ENCODE measurements at places on chromosomes 1 and 21. TPM values are rescaled to one million over a fixed set of nuclear protein-coding genes. Genes with fewer than 3 reads are reported as not detected.

IFNLR1 gene
- total RNA-seq: 0.32 TPM

NME7 gene
- 4.9 TPM for total RNA-seq

C8A gene
- total RNA-seq: 0.21 TPM

CFHR3 gene
- total RNA-seq: not detected

FCRLA gene
- not detected for total RNA-seq

RNU1-2 gene
- total RNA-seq: under 0.01 TPM

SH2D5 gene
- not detected for total RNA-seq

DNA sequence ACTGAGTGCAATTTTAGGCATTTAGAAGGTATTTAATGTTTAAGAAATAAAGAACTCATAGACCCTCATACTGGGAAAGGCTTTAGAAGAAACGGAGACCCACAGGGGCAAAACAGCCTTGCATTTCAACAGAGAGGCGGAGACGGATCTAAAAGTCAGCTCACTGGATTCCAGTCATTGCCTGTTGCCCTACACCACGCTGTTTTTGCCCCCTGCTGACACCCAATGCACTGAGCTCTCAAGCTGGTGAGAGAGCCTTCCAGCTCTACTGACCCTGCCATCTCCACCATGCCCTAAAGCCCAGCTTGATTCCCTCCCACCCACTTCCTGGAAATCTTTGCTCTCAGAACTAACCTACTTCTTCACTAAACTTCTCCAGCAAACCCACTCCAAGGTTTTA, 7.2 kb upstream of the TRAF3IP3 start:
- DNase-seq: no peak
- H3K27ac ChIP-seq: no peak overlapping the region
- H3K4me3 ChIP-seq: no peak overlapping the region
- H3K27me3 ChIP-seq: no peaks in the 10 kb centered on the region
- H3K36me3 ChIP-seq: no peaks in the 10 kb centered on the region

- no peak for DNase-seq
- no peaks in the 10 kb centered on the region for H3K4me1 ChIP-seq
- H3K27ac ChIP-seq: no peak overlapping the region
These were observed 91.1 kb downstream of the EPHB2 start for GRCh38 chr1:22801761-22802160.

DNA sequence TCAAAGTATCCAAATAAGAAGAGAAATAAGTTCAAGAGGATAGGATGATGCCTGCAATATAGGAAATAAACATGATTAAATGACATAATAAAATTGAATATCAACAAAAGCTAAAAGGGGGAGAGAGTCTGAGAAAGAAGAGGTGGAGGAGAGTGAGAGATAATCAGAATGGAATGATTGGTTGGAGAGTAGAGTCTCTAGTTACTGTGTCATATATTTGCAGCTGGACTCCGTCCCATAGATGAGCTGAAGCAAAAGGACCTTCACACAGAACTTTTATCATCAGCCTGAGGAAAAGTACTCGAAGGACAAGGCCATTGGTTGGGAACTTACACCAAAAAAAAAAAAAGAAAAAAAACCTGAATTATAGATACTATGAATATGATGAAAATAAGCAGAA, 22.8 kb upstream of the S100A2 start:
- no peak overlapping the region for H3K4me3 ChIP-seq
- H3K27me3 ChIP-seq: no peaks in the 10 kb centered on the region
- no peaks in the 10 kb centered on the region for H3K4me1 ChIP-seq
- no peaks in the 10 kb centered on the region for H3K36me3 ChIP-seq
- DNase-seq: no peak
- H3K27ac ChIP-seq: no peak overlapping the region

DNA sequence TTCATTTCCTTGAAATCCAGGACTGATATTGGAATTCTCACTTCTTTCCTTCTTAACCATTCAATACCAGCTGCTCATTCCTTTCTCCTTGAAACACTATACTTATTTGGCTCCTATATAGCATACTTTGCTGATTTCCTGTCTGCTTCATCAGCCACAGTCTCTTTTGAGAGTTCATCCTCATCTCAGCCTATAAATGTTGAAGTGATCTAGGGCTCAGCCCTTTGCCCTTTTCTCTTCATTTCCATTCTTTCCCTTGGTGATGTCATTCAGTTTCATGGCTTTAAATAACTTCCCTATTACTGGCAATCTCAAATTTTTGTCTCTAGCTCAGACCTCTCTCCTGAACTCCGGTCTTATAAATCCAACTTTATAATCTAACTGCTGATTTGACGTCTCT, 24.1 kb upstream of the RABGAP1L start:
- H3K4me3 ChIP-seq: no peak overlapping the region
- H3K27ac ChIP-seq: no peak overlapping the region
- no peaks in the 10 kb centered on the region for H3K27me3 ChIP-seq
- no peaks in the 10 kb centered on the region for H3K4me1 ChIP-seq

- H3K4me1 ChIP-seq: peaks cover 3% of the 10 kb centered on the region
- DNase-seq: no peak
- H3K27me3 ChIP-seq: peaks cover 7% of the 10 kb centered on the region
- H3K36me3 ChIP-seq: no peaks in the 10 kb centered on the region
These were observed 685 bp downstream of the RIMKLA start for GRCh38 chr1:42381280-42381673.

DNA sequence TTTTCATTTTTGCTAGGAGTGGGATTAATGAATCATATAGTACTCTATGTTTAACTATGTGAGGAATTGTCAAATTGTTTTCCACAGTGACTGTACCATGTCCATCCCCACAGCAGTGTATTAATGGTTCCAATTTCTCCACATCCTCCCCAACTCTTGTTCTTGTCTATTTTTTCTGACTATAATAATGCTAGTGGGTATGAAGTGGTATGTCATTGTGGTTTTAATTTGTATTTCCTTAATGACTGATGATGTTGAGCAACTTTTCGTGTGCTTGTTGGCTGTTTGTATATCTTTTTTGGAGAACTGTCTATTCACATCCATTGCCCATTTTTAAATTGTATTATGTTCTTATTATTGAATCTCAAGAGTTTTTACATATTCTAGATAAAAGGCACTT, 10.0 kb upstream of the KPRP start:
- no peaks in the 10 kb centered on the region for H3K27me3 ChIP-seq
- no peak overlapping the region for H3K27ac ChIP-seq
- no peaks in the 10 kb centered on the region for H3K36me3 ChIP-seq
- DNase-seq: no peak
- H3K4me3 ChIP-seq: no peak overlapping the region
- H3K4me1 ChIP-seq: no peaks in the 10 kb centered on the region

DNA sequence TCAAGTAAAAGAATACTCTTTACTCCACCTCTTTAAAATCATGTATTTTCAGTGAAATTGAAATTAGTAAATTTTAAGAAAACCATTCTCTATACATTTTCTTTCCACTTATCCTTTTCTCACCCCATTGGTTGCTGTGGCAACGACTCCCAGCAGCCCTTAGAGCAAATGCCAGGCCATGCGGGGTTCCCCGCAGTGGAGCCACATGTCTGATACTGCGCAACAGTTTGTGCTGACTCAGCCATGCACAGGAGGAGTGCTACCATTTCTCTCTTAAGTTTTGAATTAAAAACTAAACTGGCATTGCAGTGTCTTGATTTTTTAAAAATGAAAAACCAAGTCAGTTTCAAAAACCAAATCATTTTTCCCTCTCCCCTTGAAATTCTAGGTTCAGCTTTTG, 214.1 kb upstream of the L1TD1 start:
- no peaks in the 10 kb centered on the region for H3K27me3 ChIP-seq
- H3K4me1 ChIP-seq: no peaks in the 10 kb centered on the region

DNA sequence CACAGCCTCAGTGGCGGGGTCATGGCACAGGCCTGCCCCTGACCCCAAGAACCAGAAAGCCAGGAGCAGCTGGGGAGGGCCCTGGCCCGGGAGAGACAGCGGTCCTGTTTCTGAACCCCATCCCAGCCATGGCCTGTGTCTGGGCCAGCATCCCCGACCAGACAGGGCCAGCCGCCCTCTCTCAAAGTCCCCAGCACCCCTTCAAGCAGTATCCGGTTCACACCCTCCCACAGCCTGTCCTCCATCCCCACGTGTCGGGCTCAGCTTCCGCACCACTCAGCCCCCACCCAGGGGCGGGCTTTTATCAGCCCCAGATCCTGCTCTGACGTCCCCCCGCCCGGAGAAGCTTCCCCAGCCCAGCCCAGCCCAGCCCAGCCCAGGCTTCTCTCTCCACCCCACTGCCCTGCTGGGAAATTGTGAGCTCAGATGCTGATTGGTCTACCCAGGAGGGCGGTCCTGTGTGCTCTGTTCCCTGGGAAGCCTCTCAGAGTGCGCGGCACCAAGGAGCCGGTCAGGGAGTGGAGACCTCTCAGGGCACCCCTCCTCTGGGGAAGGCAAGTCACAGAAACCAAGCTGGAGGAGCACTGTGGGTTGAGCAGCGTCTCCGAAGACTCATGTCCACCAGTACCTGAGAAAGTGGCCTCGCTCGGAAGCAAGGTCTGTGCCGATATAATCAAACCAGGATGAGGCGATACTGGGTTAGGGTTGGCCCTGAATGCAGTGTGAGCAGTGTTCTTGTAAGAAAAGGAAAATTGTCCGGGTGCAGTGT, 4.7 kb upstream of the FAAP20 start:
- no peaks in the 10 kb centered on the region for H3K36me3 ChIP-seq
- no peaks in the 10 kb centered on the region for H3K27me3 ChIP-seq
- H3K27ac ChIP-seq: peak overlapping the region; percentile 90
- H3K4me1 ChIP-seq: peaks cover 12% of the 10 kb centered on the region
- peak overlapping the region; percentile 60 for H3K4me3 ChIP-seq

DNA sequence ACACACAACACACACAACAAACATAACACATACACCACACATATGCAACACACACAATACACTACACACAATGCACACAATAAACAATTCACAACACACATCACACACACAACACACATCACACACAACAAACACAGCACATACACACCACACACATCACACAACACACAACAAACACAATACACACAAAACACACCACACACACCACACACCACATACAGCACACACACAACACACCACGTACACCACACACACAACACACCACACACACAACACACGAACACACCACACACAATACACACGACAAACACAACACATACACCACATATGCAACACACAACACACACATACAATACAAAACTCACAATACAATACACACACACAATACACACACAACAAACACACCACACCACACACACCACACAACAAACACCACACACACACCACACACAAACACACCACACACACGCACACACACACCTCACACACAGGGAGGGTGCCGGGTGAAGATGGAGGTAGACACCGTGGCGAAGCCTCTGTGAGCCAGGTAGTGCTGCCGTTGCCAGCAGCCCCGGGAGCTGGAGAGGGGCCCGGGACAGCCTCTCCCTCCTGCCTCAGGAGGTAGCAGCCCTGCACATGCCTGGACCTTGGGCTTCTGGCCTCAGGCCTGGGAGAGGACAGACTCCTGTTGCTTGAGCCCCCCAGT, 30.4 kb upstream of the C1orf174 start:
- DNase-seq: no peak
- H3K27me3 ChIP-seq: no peaks in the 10 kb centered on the region
- H3K4me1 ChIP-seq: no peaks in the 10 kb centered on the region
- H3K36me3 ChIP-seq: no peaks in the 10 kb centered on the region

DNA sequence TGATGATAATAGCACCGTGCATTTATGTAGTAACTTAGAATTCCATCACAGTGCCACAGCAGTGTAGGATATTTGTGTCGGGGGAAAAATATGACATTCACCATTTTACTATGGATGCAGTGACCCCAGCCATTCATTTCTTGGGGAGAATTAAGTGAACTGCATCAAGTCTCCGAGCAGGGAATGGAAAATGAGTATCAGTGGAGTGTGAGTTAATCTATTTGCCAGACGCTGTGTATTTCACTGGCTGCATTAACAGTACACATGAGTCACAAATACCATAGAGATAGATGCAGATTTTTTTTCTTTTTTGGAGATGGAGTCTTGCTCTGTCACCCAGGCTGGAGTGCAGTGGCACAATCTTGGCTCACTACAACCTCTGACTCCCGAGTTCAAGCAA, 33.8 kb upstream of the SLC45A1 start:
- H3K4me1 ChIP-seq: no peaks in the 10 kb centered on the region
- no peak overlapping the region for H3K27ac ChIP-seq
- H3K4me3 ChIP-seq: no peak overlapping the region
- H3K27me3 ChIP-seq: no peaks in the 10 kb centered on the region

GRCh38 chr1:178973652-178974101, 52.0 kb upstream of the FAM20B start:
- H3K36me3 ChIP-seq: no peaks in the 10 kb centered on the region
- H3K4me3 ChIP-seq: no peak overlapping the region
- H3K27ac ChIP-seq: no peak overlapping the region
- H3K27me3 ChIP-seq: no peaks in the 10 kb centered on the region
- no peak for DNase-seq

GRCh38 chr1:3438661-3439180, 15.7 kb upstream of the ARHGEF16 start:
- DNase-seq: no peak
- no peak overlapping the region for H3K4me3 ChIP-seq
- H3K27ac ChIP-seq: no peak overlapping the region
- H3K27me3 ChIP-seq: no peaks in the 10 kb centered on the region

DNA sequence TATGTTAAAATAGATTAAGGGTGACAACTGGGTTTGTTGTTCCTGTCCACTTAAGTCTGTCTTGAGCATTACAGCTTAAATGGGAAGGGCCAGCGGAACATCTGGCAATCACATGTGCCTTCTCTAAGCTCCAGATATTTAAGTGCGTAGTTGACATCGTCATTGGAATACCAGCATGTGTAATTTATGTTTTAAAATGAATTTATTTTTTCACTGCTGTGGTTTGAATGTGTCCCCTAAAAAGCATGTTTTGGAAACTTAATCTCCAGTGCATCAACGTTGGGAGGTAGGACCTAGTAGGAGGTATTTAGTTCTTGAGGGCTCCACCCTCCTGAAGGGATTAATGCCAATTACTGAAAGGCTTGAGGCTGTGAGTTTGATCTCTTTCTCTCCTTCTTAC, 13.4 kb downstream of the ZCCHC17 start:
- H3K4me1 ChIP-seq: peaks cover 3% of the 10 kb centered on the region
- no peak overlapping the region for H3K27ac ChIP-seq
- H3K4me3 ChIP-seq: no peak overlapping the region
- H3K36me3 ChIP-seq: peaks cover 19% of the 10 kb centered on the region
- H3K27me3 ChIP-seq: no peaks in the 10 kb centered on the region

DNA sequence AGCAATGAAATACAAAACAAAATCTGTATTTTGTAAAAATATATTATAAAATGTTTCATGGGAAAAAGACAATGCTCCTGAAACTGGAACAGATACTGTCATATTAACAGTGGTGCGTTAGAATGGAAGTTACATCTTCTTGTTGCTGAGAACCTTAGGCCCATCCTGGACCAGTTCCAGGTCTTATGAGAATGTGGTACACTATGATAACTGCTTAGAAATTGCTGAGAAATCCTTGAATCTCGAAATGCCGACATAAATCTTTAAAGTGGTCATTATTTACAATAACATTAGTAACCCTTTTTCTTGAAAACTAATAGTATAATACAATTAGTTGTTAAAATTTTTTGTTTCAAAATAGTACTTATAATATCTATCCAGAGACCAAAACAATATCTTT, 747.9 kb upstream of the NCAM2 start:
- no peak overlapping the region for H3K4me3 ChIP-seq
- H3K27me3 ChIP-seq: no peaks in the 10 kb centered on the region
- no peaks in the 10 kb centered on the region for H3K36me3 ChIP-seq
- DNase-seq: no peak
